ENCODE measurements at places on chromosomes 6 and 20. TPM values are rescaled to one million over a fixed set of nuclear protein-coding genes. Genes with fewer than 3 reads are reported as not detected.
A peak's percentile ranks its signal among the peaks of the same experiment; 100 is the strongest.

DNA sequence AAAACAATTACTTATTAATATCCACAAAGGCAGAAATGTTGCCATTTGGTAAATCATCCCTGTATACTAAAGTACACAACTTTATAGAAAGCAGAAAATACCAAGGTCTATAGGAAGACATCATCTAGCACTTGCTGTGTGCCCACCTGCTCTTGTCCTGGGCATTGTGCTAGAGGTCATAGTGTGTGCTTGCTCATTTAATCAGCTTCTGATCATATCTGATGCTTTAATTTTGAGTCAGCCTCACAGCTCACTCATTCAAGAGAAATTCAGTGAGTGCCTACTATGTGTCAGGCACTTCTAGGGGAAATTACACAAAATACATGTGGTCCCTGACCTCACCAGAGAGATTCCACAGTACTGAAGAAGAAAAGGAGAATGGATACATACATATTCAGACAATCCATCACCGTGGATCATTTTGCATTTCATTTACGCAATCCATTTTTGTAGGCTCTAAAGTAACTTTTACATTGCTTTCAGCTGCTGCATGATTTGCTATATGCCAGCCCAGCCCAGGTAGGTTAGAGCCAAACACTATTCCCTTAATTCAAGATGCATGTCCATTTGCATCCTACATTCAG, 167.9 kb upstream of the MCHR2 start:
- no peak for DNase-seq

The PTGIS gene
- total RNA-seq, result 118 TPM

DNA sequence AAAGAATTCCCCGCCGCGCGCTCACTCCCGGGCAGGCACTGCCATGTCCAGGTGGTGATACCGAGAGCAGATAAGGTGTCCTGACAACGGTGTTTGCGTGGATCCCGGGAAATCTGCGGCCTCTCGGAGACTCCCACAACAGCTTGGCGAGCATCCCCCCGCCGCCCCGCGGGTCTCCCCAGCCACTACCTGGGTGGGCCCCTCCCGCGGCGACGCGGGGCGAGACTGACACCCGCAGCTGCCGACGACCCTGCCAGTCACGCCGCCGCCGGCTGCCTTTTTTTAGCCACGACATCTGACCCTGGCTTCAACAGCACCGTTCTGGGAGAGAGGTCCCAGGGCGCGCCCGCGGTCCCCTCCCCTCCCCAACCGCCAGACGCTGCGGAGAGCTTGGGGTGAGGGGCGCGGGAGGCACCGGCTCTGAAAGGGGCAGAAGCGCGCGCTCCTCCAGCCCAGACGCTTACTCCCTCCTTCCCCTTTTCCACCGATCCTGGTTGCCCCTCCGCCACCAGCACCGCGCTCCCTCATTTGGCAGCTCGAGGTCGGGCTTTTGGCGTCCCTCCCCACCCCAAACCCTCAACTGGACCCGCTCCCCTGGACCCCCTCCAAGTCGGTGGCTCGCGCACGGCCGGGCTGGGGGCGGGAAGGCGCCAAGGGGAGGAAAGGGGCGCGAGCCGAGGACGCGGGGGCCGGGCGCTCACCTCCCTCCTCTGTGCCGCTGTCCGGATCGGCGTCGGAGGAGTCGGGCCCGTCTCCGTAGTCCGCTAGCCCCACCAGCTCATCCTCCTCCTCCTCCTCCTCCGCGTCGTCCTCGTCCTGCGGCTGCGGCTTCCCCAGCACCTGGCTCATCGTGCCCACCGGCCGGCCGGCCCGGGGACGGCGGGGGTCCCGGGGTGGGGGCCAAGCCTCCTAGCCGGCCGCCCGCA, 665 bp downstream of the RRAGD start:
- DNase-seq, result no peak

DNA sequence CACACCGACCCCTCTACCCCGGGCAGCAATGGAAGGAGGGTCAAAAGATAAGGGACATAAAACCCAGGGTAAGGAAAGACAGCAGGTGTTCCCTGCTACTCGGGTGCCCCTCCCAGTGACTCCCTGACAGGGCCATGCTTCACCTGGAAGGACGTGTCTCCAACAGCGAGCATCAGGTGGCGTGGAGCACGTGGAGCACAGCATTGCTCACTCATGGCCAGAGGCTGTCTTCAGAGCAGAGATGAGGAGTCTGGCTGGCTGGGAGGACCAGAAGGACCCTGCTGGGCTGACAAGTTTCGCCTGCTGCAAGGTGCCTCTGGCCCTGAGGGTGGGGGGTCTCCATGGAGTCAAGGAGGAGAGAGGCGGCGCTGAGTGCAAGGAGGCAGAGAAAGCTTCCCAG, 15.3 kb upstream of the CDH22 start:
- no peak for DNase-seq

DNA sequence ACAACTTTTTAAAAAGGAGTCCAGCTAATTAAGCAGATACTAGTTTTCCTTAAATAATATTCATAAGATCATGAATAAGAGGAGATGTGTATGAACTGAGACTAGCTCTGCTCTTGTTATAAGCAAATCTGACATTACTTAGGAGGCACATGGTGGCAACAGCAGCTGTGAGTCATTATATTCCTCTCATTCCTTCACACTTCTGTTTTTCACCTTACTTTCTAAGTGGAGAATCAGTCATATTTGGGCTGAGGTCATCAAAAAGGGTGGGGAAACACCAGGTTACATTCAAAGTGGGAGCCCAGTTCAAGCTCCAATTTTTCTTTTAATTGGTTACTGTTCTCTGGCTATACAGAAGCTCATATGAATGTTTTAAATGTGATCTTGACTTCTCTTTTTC, 6.0 kb upstream of the RIPPLY2 start:
- DNase-seq, result no peak

The ARFGEF3 gene
- total RNA-seq, result 9.6 TPM

DNA sequence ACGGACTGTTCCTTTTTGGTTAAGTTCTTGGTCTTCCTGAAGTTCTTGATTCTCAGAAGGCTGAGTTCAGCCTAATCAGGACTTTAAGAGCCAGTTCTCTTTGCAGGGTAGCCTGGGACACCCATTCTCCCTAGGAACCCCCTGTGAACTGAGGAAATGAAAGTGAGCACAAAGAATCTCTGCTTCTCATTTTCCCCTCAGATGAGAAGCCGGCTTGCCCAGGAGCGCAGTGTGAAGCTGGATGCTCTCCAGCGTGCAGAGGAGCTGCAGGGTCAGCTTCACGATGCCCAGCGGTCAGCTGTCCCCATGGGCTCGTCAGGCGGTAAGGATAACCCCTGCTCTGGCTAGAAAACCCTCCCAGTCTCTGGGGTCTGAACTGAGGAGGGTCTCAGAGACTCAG, 34.0 kb downstream of the CD164 start:
- no peak for DNase-seq

GRCh38 chr6:45687570-45687969, 309.8 kb upstream of the SUPT3H start:
- DNase-seq, result no peak

- DNase-seq, result no peak
These were observed 18.2 kb upstream of the SRC start for GRCh38 chr20:37327748-37328147.

The IL20RA gene
- 4.4 TPM for total RNA-seq

- DNase-seq, result no peak
These were observed 6.3 kb upstream of the GABRR2 start for GRCh38 chr6:89321131-89321970.

The OARD1 gene
- total RNA-seq, result 16.9 TPM

DNA sequence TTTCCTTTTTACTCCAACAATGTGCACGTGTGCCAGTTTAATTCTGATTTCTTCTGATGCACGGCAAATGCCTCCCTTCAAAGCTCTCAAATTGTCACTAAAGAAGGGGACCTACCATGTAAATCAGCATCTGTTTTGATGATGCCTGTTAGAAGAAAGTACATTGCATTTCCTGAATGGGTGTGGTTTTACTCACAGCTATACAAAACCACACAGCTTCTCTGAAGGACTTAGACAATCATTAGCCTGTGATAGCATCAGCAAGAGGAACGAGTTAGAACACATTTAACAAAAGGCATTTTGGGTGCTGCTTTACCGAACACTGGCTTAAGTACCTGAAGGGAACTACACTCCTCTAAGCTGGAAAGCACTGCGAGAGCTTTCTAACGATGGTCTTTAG, 109.4 kb downstream of the ATXN1 start:
- DNase-seq, result peak; percentile 48

The IL17F gene
- not detected for total RNA-seq

The PLA2G7 gene
- total RNA-seq, result 2.7 TPM

DNA sequence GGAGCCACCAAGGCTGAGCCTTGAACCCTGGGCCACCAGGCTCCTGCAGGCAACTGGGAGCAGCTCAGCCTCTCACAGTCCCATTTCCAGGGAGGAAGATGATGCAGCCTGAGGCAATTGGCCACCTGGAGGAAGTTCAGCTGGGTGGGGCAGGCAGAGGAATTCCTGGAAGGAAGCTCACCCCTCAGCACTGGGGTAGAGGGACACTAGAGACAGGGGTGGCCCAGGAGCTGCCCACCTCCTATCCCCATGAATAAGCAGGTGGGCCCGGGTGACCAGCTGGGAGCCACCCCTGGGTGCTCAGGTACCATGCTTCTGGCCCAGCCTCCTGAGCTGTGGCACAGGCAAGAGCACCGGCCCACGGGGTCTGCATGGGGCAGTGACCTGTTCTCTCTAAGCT, 3.6 kb upstream of the HSPA12B start:
- no peak for DNase-seq

GRCh38 chr6:8900056-8900455, 464.7 kb upstream of the SLC35B3 start:
- DNase-seq, result no peak

GRCh38 chr6:39929733-39930461, 4.4 kb downstream of the MOCS1 start:
- DNase-seq, result no peak

- DNase-seq, result no peak
These were observed 7.1 kb upstream of the CAPN11 start for GRCh38 chr6:44151348-44152108.
